ENCODE measurements at places on chromosomes 4 and X.

DNA sequence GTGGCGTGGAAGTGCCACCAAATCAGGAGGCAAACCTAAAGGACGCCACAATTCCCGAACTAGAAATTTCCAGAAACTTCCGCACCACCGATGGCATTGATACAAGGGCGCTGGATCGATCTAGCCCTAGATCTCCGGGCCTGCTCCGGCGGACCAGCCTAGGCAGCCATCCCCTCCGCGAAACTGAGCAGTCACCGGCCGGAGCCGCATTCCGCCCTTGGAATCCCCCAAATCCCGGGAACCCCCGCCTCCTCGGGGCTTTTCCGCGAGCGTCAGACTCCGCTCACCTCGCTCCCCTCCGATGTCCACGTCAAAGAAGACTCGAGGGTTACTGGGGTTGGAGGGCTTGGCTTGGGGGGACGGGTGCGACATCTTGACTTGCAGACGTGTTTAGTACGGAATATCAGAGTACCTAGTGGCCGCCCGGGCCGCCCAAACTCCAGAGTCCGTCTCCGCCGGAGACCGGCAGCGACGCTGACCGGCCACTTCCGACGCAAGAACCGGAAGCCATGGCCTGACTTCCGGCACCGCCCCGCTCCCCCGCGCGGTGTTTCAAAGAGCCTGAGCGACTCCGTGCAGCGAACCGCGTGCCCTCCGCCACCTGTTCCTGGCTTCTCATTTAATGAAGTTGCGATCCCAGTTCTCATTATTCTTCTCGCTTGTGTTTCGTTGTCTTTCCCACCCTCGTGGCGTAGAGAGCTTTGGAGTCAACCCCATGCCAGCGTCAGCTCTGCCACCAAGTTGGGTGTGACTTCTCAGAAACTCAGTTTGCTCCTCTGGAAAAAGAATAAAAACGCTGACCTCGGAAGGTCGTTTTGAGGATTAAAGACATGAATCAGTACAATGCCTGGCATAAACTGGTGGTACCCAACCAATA lies at the start of gene PPID:
TSS of gene PPID (minus strand) at position 480 of the 877 bp plus-strand sequence. CDS start at position 372, 108 bp downstream.
- peak; percentile 30 for DNase-seq

- peak; percentile 52 for DNase-seq
These were observed 236.7 kb downstream of the FRAS1 start for GRCh38 chr4:78293821-78294301.

- DNase-seq = no peak
These were observed 106.6 kb downstream of the SHROOM4 start for GRCh38 chrX:50707405-50707804.

DNA sequence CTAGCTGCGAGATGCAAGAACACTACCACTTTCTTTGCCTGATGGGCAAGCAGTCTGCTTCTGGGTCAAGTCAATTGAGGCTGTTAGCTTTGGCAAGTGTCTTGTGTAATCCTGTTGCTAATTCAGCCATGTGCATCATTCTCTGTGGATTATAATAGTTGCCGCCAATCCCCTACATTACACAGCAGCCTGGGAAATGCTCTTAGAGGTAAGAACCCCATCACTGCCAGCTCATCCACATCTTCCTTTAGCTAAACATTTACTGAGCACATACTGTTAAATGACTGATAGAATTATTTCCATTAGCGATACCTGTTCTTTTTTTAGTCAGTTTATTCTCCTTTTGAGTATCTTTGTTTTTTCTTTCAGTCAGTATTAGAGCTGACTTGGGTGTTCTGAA lies 116.2 kb downstream of the CBR4 start:
- no peak for DNase-seq

GRCh38 chr4:6681191-6681590 lies 12.5 kb upstream of the S100P start:
- DNase-seq = no peak

GRCh38 chr4:41485041-41485440 lies 52.9 kb upstream of the LIMCH1 start:
- no peak for DNase-seq

DNA sequence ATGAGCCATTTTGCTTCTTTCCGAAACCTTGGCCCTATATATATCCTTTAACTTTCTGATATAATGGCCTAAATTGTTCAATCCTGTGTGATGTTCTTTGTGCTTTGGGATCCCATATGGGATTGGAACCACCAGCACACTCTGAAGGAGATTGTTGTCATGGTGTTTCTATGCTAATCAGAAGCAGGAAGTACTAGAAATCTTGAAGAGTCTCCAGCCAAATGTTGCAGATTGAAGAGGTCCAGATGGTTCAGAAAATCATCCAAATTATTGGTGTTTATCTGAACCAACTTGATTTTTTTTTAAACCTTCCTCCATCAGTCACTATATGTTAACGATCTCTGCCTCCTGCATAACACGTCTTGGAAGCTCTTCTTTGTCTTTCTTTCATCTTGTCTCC lies 72.8 kb downstream of the KIT start:
- no peak for DNase-seq

- no peak for DNase-seq
These were observed 66.5 kb downstream of the FAM9B start for GRCh38 chrX:8967461-8967860.

DNA sequence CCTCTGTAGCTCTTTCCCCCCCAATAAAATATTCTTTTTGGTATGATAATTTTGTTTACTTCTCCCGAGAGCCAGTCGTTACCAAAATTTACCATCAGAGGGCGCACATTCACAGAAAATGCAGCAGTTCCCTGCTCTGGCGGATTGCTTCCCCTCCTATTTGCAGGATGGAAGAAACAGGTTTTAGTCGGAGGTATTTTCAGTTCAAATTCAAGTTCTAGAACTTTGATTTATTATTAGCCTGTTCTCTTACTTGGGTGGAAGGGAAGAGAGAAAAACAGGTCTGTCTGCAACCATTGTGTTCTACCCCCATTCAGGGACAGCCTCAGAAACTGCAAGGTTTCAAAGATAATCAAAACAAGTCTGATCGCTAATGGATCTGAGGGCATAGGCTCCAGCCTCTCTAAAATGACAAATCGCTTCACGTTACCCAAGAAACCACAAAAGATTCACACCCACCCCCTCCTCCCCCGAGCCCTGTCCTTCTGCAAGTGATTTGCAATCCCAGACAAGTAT lies 263.8 kb upstream of the RPS6KA3 start:
- DNase-seq = no peak

DNA sequence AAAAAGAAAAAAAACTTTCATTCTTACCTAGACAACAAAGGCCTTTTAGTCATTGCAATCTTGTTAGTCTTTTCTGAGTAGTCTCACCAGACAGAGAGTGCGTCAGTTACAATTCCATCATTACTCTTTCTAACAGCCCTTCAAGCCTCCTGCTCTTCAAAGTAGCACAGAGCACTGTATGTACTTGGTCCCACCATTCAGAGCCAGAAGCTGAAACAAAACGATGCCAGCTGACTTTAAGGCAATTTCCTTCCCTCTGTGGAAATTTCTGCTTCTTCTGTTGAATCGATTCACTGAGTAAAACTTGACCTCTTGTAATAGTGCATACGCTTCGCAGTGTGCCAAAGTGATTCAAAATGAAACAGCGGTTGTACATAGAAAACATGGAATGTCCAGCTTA lies 57.7 kb upstream of the TENM3 start:
- DNase-seq = no peak

- DNase-seq = no peak
These were observed 171.7 kb downstream of the PAPSS1 start for GRCh38 chr4:107548211-107548905.

GRCh38 chrX:120477453-120477852 lies 8.4 kb upstream of the LAMP2 start:
- DNase-seq = no peak

DNA sequence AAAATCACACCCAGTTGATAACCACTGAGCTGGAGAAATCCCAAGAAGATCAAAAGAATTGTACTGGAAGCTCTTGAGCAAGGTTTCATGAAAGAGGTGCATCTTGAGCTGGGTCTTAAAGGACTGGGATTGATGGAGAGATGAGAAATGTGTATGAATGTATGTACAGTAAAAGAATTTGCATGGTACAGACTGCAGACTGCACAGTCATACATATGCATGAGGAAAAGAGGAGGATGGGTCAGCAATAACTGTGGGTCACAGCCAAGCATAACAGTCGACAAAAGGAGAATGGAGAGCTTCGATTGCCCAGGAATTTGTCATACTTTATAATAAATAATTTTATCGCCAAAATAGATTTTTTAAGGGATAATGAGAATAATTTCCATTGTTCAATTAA lies 4.8 kb upstream of the RELL1 start:
- DNase-seq = no peak

- DNase-seq = no peak
These were observed 138.6 kb downstream of the AFF1 start for GRCh38 chr4:87073199-87074120.
